ENCODE measurements at places on chromosomes 3 and 15.

DNA sequence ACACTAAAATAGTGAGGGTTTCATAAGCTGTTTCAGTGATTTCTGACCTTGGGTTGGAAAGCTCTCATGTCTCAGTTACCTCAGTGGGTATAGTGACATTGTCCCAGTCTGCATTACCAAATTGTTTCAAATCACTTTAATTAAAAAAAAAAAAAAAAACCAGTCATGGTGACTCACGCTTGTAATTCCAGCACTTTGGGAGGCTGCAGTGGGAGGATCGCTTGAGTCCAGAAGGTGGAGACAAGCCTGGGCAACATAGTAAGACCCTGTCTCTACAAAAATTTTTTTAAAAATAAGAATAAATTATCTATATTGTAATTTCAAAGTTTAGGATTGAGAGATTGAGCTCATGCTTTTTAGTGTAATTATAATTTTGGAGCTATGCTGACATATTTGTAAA is 78.0 kb downstream of the MBNL1 start:
- no peak for DNase-seq

DNA sequence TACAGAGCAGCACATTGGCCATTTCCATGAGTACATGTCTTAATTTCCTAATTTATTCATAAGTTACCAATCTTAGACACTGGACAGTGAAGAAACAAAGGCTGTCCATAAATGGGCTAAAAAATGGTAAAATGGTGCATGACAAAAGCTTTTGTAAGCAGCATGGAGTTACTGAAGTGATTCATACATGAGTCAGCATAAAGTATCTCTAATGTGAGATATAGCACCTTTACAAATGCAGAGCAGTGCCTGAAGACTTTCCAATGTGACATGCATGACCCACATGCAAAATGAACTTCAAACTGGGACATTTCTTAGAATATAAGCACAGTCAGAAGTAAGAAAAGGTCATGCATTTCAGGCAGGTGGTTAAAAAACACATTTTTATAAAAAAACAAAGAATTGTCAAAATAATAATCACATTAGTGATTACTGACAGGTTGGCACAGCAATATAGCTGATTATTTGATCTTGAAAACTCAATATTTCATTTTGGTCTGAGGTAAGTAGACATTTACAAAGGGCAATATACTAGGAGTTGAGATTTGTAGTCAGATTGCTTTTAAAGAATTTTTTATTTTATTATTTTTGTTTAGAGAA is 299.3 kb downstream of the PLCL2 start:
- DNase-seq: no peak

- no peak for DNase-seq
Measured at GRCh38 chr3:198113206-198114053, 153.4 kb downstream of the LMLN start.

GRCh38 chr3:151236736-151237135 is 33.7 kb upstream of the GPR171 start:
- DNase-seq: no peak

DNA sequence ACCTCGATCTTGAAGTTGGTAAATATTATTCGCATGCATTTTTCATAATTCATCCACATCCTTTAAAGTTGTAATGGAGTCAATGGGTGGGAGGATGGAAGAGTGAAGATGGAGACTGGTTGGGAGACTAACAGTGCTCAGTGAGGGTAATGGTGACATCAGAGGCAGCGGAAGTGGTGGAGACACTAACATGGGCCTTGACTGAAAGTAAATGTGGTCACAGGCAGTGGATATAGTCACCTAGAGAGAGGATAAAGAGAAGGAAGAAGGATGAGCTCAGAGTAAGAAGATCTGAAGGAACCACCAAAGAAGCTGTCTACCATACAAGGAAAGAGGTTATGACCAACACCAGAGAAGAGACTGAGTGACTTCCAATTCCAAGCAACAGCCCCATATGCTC is 281.6 kb upstream of the STT3B start:
- no peak for DNase-seq

DNA sequence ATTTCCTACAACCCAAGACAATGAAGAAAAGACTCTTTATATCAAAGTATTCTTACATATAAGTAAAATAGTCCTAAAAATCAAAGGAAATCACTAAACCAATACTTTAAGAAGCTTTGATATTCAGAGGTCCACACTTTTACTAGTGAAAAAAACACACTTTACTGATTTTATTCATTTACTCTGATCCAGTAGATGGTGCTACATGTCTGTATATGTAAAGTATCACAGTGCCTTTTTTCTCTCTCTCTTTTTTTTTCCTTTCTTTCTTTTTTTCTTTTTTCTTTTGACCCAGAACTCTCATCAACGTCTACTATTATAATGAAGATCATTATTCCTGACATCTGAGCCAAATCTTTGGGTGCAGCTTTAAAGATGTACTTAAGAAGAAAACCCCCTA is 10.8 kb upstream of the CCDC39 start:
- no peak for DNase-seq

DNA sequence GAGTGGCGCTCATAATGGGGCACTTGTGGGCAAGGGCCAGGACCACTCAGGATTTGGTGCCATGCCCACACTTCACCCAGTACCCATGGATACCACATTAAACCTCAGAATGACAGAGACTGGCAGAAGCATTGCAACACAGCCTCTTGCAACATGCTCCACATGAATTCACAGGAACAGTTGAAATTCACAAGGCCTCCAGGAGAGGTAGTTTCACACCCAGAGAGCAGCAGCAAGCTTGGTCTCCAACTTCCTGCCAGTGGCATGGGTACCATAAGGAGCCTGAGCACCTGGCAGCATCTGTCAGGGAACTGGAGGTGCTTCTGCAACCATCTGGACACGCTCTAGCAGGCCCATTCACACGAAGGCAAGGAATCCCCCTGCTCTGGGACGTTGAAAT is 101.0 kb downstream of the OSBPL10 start:
- DNase-seq: no peak

DNA sequence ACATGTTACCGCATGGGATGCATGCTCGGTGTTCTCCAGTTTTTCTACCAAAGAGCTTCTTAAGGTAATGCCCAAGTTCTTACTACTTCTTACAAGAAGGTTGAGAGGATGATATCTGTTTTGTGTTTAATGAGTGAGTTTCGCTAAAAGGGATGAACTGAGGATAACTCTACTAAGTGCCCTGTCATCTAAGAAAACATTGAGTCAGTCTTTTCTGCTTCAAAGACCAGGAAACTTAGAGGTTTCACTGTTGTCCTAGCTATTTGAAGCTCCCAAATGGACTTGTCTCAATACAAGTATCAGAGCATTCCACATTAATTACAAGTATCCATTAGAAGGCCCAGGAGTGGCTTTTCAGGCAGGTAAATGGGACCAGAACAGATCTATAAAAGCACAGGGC is 296.2 kb downstream of the KBTBD8 start:
- no peak for DNase-seq

GRCh38 chr15:92268900-92269299 is 124.8 kb upstream of the ST8SIA2 start:
- DNase-seq: no peak

- no peak for DNase-seq
Measured at GRCh38 chr3:170760174-170760526, 109.8 kb downstream of the RPL22L1 start.

DNA sequence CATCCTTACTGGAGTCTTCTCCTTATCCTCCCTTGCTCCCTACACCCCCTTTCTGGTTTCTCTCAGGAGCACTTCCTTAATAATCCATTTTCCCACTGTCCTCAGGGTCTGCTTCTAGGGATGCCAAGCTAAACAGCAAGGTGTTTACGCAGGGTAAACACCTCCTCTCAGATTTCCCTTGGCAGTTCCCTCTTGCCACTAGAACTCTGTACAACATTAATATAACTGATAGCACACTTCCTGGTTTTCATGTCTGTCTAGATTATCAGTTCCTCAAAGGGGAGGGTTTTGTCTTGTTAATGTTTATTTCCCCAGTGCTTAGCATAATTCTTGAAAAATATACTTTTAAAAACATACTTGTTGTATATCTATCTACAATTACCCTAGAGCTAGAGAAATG is 118.0 kb upstream of the SLC24A5 start:
- DNase-seq: no peak

- DNase-seq: no peak
Measured at GRCh38 chr3:50525191-50525910, 21.9 kb upstream of the CACNA2D2 start.

DNA sequence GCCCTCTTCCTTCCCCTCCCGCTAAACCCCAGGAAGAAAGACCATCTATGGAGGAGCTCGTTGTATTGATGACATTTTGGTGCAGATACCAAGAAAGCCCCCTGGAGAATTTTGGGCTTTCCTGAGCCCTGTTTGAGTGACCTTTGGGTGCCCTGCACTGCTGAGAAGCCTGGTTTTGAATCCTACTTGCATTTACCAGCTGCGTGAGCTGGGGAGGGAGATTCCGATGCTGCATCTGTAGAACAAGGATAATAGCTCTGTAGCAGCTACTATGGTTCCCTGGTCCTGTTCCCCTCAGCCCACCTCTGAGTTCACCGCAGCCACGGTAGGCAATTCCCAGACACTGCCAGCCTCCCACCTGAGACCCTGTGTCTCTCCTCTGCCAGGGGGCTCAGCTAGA is 5.2 kb downstream of the APOD start:
- DNase-seq: no peak

GRCh38 chr15:32794973-32795372 is 77.2 kb downstream of the GREM1 start:
- no peak for DNase-seq

- no peak for DNase-seq
Measured at GRCh38 chr3:53026382-53027162, 19.3 kb downstream of the SFMBT1 start.

DNA sequence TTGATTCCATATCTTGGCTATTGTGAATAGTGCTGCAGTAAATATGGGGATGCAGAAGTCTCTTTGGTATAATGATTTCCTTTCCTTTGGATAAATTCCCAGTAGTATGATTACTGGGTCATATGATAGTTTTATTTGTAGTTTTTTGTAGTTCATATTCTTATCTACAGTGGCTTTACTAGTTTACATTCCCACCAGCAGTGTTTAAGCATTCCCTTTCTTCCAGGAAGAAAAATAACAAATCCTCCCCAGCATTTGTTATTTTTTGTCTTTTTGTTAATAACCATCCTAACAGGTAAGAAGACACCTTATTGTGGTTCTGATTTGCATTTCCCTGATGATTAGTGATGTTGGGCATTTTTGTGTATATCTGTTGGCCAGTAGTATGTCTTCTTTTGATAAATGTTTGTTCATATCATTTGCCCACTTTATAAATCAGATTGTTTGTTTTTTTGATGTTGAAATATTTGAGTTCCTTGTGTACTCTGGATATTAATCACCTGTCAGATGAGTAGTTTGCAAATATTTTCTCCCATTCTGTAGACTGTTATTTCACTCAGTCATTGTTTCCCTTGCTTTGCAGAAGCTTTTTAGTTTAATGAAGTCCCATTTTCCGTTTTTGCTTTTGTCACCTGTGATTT is 163.3 kb upstream of the THRB start:
- DNase-seq: no peak

DNA sequence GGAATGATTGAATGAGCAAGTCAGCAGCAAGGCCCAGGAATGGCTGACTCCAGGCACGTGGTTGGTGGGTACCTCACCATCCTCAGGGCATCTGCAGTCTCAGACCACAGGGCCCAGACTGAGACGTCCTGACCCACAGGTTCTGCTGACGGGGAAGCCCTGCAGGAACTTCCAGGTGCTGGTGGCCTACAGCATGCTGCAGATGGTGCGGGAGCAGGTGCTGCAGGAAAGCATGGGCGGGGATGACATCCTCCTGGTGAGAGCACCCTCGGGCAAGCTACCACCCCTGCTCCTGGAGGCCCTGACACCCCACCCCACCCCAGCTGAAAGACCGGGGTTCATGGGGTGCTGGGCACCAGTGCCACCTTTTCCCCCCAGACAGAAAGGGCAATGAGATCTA is 14.1 kb downstream of the TBC1D21 start:
- DNase-seq: no peak

- no peak for DNase-seq
Measured at GRCh38 chr3:116897382-116897781, 187.8 kb downstream of the TUSC7 start.

DNA sequence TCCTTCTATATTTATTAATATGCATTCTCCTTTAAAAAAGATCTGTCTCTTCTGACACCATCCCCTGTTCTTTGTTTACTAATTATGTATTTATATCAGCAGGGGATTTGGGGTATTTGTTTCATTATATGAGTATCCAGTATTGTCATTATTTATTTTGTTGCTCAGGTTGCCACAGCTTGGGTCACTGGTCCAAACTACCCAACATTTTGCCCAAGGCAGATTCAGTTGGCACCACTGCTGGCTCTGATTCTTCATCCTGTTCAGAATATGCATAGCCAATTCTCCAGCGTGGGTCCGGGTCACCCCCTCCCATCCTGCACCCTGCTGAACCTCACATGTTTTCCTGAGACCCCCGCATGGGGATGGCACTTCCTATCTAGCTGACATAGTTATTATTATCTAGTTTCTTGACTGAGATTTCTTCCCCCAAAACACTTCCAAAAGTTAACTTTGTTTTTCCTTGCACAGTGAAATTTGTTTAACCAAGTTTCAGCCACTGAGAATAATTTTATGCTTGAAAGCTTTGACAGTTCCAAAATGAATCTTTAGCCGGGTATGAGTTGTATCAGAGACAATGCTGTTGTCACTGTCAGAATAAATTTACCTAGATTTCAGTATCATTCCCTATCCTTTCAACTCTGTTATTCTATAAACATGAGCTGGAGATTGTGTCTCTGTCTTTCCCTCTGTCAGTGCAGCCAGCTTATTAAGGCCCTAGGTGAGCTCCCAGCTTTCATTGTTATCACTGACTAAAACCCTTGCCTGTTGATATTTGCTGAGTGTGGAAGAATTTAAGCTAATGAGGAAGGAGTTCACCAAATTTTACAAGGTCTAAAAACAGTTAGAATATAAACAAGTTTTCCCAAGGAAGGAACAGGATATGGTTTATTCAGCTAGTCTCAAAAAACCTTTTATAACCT is 70.3 kb downstream of the TGFBR2 start:
- no peak for DNase-seq

GRCh38 chr3:60303160-60303559 is 948.1 kb downstream of the FHIT start:
- no peak for DNase-seq

DNA sequence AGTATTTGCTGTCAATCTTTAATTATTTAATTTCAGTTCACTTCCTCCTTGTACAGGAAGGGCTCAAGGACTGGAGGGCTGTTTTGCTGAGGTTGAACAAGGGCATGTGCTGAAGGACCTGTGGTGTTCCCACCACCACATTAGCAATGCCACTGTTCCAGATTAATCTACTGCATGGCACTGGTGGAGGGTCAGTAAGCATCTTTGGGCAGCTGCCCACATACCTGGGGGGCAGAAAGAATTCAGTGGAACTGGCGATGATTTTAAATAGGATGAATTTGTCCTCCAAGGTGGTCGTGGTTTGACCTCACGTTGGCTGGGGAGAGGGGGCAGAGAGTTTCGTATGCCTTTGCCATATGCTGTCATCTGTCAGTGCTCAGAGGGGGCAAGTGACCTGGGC is 244.8 kb downstream of the TLE3 start:
- DNase-seq: no peak

GRCh38 chr15:77476995-77477394 is 56.3 kb downstream of the HMG20A start:
- DNase-seq: no peak

GRCh38 chr3:38487323-38487722 is 8.8 kb upstream of the EXOG start:
- no peak for DNase-seq

Measured in stimulated activated CD4-positive, alpha-beta T cell treated with anti-CD3 and anti-CD28 coated beads, TNF-alpha, amount 100 ng/mL, for 1 hour (primary cell).